ENCODE measurements at places on chromosomes 1 and 21.
A peak's percentile ranks its signal among the peaks of the same experiment; 100 is the strongest.

GRCh38 chr1:238954865-238955264 is 431.5 kb upstream of the CHRM3 start:
- no peak for DNase-seq

DNA sequence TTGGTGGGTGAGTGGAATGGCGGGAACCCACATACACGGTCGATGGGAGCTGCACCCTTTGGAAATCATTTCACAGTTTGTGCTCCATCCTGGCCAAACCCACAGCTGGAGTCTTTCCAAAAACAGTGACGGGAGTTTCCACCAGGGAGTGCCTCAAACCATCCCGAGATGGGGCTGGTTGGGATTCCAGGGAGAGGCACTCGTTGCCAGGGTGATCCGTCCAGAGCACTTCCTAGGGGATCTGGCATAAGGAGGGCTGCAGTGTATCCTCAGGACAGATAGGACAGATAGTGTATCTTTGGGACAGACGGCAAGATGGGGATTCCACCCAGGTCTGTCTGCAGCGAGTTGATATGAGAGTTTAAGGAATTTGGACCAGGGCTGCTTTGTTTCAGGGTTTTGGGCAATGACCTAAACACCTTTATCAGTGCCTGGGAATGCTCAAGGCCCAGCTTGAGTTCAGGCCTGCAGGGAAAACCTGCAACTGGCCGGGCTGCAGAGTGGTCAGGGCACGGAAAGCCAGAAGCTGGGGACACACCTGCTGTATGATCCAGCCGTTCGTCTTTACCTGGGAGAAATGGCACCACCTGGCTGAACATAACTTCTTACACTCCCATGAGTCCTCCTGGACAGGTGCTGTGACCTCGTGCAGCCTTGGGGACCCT is 3.4 kb upstream of the POFUT2 start:
- DNase-seq, result no peak

DNA sequence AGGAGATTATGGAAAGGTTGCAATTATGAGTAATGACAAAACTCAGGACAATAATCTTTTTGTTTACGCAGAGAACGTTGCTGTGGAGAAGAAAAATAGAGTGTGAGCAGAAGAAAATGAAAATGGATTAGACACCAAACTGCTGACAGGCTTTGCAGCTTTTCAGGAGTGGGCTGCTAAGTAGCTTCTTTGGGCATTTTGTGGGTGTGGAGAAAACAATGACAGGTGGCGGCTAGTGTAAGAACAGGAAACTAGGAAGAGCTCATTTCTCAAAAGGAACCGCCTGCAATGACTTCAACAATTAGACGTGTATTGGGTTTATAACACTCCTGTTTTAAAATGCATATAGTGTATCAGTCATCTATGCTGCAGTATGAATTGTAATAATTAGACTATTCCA is 18.3 kb upstream of the PALMD start:
- no peak for DNase-seq

DNA sequence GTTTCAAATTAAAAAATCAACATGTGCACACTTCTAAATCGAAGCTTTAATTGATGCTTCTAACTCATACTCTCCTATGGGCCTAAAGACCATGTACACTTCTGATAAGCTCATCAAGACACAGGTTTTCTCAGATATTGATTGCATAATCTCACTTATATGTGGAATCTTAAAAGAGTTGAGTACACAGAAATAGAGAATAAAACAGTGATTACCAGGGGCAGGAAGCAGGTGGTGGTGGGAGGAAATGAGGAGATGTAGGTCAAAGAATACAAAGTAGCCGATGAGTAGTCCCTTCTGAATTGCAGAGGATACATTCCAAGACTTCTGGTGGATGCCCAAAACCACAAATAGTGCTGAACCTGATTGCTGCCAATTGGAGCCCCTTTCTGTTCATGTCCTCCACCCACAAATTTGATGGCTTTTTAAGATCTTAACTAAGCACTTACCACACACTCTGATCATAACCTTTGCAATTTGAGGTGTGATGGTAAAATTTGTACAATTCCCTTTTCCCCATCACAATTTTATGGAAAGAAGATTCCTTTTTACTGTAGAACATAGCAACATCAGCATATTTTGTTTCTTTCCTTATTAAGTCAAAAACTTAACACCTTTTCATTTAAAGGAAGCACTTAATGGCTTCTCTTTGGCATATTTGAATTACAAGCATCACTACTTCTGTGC is 3.3 kb upstream of the CD1B start:
- no peak for DNase-seq

DNA sequence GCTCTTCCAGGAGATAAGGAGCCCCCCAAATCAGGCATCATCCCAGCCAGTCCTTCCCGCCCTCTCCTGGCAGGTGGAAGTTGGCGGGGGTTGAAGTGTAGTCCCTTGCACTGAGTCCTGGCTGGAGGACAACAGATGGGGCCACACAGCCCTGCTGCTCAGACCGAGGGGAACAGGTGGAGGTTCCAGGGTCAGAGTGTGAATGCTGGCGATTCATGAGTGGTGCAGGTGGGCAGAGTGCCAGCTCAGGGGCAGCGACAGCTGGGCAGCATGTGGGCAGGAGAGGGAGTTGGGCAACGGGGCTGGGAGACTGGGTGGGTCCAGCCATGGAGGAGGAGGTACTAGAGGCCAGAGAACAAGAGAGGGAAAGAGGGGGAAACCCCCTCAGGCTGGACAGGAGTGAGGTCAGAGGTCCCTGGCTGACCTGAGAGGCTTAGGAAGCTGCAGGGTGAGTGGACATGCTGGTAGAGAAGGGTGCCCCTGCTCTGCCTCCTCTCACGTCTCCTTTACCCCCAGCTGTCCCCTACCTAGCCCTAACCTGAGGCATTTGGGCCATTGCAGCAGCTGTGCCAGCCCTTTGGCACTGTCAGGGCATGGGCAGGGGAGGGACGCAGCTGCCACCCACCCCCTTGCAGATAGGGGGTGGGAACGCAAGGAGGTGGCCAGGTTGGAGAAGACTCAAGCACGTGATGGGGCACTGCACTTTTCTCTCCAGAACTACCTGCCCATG is 11.3 kb upstream of the ADORA1 start:
- DNase-seq, result no peak

- DNase-seq, result no peak
These were observed 195.7 kb downstream of the GPATCH2 start for GRCh38 chr1:217435204-217435603.

DNA sequence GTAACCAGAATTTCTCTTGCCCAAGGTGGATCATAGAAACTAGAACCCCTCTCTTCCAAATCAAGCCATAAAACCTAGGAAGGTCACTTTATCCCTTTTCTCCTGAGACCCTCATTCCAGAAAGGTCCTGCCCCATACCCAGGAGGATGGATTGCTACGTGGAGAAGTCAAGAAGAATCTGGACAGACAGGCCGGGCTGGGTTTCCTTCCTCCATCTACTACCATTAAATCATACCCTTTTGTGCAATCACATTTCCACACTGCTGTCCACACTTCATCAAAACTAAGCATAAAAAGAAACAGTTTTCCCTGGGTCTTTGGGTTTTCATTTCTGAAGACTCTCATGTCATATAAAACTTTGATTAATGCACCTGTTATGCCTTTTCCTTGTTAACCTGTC is 65.4 kb downstream of the C21orf91 start:
- DNase-seq, result no peak

DNA sequence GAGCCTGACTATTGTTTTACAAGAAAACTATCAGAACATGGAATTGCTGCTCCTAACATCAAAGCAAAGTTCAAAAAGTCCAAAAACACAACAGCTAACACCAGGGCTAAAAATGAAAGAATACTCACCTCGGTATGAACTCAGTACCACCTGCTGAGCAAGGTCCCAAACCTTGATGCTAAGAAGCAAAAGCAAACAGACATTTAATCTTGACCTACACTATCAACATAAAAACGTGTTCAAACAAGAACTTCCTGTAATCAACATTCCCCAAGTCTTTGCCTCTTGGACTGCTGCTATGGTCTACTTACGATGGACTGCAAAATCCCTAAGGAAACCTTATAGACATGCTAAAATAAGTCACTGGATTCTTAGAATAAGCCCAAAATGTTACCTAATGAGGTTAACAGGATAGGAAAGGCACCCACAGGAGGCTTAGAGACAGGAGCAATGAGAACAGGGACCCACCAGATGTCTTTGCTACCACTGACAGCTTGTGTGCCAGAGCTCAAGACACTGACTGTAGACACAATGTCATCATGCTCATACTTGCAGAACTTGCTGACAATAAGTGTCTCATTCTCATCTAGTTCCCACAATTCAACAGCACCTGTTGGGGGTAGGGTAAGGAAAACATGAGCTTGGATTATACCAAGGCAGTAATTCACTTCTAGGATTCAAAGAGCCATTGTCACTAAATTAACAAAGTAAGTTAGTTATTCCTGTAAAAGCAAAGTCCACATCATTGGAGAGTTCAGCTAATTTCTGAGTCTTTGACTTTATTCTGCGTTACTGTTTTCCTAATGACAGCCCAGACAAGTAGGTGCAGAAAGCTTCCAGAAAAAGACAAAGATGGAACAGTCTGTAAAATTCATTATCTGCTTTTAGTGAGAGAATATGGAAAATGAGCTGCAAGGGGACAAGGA is 1.8 kb downstream of the WDR77 start:
- no peak for DNase-seq

GRCh38 chr1:119537966-119538365 is 31.0 kb downstream of the HSD3B1 start:
- no peak for DNase-seq

GRCh38 chr1:192730198-192730597 is 78.6 kb upstream of the RGS2 start:
- no peak for DNase-seq

- DNase-seq, result no peak
These were observed 260.4 kb downstream of the PTPRU start for GRCh38 chr1:29496701-29497100.

- no peak for DNase-seq
These were observed 719.1 kb upstream of the B3GALT2 start for GRCh38 chr1:193905288-193906085.

- DNase-seq, result peak; percentile 1
These were observed 898 bp downstream of the MFSD2A start for GRCh38 chr1:39955547-39956539.

GRCh38 chr1:235502601-235503402 is 1.4 kb downstream of the B3GALNT2 start:
- no peak for DNase-seq

- no peak for DNase-seq
These were observed 122.3 kb downstream of the DHRS3 start for GRCh38 chr1:12495725-12496124.

DNA sequence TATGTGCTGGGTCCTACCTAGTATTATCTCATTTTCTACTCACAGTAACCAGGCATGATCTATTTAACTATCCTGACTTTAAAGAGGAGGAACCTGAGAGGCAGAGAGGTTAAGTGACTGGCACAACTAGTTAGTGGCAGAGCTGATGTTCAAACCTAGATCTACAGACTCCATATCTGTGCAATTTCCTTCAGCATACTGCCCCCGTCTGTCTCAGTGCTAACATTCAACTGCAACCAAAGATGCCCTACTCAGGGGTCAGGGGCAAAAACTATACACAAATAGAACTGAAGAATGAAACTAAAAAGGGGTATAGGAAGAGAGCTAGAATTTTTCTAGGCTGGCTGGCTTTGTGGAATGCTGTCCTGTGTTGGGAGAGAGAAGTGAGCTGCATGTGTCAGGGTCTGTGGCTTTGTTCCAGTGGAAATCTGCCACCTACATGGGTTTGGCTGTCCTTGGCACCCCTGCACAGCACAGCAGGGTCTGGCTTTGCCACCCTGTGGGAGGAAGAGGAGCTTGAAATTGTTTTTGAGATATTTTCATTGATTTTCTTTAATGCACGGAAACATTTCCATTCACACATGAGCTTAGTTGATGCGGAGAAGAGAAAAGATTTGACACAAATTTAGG is 368.5 kb downstream of the RPS6KC1 start:
- DNase-seq, result no peak

GRCh38 chr1:156154317-156154749 is 948 bp downstream of the SEMA4A start:
- DNase-seq, result no peak

GRCh38 chr1:115284209-115284608 is 53.8 kb downstream of the NGF start:
- no peak for DNase-seq

DNA sequence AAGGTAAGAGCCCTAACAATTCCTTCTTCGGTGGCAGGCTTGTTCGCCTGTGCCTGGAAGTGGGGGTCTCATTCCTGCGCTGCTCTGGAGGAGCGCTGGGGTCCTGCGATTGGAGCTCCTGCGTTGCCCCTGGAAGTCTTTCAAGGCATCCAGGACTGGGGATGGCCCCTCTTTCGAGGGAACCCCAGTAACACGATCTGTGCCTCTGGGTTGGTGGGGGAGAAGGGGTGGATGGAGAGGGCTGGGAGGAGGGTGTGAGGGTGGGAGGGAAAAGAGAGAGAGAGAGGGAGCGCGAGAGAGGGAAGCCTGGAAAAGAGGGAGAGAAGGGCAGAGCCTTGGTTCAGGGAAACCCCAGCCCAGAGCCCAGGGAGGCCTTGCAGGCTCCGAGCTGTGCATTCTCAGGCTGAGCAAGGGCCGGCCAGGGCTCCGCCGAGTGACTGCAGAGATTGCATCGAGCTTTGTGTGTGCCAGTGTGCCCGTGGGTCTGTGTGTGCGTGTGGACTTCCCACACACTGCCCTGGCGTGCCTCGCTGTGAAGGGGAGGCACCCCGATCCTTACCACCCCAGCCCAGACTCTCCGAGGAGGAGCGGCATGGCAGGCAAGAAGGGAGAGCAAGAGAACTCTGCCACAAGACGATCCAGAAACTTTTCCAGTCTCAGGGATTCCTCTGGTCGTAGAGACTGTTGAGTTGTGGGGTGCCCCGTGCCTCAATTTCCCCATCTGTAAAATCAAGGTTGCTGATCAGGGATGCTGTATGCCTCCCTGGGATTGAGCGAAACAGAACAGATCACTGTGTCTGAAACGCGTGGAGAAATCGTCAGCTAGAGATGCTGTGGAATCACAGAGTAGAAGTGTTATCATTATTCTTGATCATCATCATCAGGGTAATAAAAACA is 619 bp downstream of the BCL9 start:
- no peak for DNase-seq

GRCh38 chr1:84492726-84493125 is 13.5 kb upstream of the SPATA1 start:
- no peak for DNase-seq

GRCh38 chr1:88454781-88455180 is 229.3 kb upstream of the PKN2 start:
- DNase-seq, result no peak

DNA sequence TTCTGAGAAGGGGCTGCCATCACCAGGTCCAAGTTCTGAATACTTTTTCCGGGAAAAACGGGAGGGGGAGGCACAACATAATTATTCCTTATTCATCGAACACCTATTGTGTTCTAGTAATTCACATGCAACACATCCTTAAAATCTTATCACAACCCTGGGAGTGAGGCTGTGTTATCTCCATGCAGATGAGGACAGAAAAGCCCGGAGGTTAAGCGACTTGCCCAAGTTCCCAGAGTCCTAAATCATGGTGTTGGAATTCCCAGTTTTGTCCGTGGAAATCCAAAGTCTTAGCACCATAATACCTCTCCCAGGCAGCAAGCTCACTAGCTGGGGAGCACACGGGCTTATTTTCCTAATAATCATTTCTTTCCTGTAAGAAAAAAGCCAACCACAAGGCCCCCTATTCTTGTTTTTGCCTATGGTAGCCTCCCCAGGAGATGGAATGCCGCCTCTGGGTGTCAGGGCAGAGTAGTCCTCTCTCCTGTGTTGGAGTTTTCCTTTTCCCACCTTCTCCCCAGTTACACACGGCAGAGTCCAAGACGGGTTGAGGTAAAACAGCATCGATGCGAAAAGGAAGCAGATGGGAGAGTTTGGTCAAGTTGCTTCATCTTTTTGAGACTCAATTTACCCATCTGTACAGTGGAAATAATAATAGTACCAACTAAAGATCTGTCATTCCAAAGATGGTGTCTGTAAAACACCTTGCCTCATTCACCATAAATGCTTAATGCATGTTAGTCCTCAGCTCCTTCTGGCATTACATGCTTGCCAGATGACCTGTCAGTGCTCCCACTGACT is 228.0 kb upstream of the TMEM51 start:
- no peak for DNase-seq
